ENCODE measurements at places on chromosomes 12 and 14.

DNA sequence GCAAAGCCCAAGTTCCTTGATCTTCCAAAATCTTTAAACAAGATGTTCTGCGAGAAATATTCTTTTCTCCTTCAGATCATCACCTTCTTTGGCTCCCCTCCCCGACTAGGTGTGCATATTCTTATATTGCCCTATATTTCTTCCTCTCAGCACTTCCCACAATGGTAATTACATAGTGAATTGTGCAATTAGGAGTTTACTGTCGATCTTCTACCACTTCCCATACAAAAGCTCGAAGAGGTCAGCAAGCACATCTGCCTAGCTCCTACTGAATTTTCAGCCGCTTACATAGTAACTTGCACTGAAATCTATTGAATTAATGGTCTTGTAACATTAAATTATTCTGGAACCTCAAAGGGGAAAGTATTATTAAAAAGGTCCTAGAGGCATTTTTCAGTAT lies 16.7 kb downstream of the OSBPL8 start:
- DNase-seq = no peak

- no peak for DNase-seq
Measured at GRCh38 chr12:67649261-67649569, 670 bp downstream of the DYRK2 start.

- peak; percentile 71 for DNase-seq
Measured at GRCh38 chr12:53006810-53007309, 604 bp downstream of the EIF4B start.

DNA sequence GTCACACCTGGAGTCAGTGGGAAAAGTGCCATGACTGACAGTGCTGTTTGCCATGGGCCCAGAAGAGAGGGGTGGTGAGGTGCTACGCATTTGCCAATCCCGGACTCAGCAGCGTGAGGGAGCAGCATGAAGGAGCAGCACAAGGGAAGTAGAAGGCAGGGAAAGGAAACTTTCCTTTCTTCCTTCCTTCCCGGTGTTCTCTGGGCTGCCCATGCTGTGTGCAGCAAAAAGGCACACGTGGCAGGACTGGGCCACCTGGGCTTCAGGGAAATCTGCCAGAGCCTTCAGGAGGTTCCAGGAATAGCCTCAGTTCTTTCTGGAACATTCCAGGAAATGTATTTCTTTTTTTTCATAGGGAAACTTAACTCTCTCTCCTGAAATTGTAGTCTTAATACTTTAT lies 23.0 kb downstream of the TRIM9 start:
- DNase-seq = no peak

- no peak for DNase-seq
Measured at GRCh38 chr12:90280033-90280432, 571.4 kb upstream of the ATP2B1 start.

GRCh38 chr12:71134405-71134804 lies 23.4 kb downstream of the TSPAN8 start:
- DNase-seq = no peak

DNA sequence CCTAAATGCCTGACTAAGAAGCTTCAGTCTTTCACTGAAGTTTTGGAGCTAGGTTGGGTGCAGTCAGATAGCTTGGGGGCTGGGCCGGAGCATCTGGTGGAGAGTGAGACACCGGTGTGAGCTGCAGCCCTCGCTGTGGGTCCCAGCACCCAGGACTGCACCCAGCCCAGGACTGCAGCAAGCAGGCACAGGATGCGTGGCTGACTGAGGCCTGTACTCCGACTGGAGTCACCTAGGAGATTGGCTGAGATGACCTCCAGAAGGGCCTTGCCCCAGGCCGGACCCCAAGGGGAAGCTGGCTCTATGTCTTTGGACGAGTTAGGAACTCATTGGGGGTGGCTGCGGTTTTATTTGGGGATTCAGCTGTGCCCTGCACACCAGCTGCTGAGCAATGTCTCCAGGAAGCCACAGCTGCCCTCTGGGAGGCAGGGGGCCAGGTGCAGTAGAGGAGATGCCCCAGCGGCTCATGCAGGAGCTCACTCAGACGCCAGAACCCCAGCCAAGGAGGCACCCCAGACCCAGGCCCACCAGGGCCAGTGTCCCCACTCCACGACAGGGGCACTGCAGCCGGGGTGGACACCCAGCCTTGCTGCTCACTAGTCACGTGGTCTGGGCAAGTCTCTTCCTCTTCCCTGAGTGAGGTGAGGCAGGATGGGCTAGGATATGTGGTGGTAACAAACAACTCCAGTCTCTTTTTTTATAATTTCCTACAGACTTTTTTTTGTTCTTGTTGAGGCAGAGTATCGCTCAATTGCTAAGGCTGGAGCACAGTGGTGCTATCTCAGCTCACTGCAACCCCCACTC lies 31.8 kb upstream of the RCOR1 start:
- no peak for DNase-seq

GRCh38 chr12:75196865-75197264 lies 12.8 kb downstream of the KCNC2 start:
- no peak for DNase-seq

- no peak for DNase-seq
Measured at GRCh38 chr12:27906127-27906500, 66.4 kb downstream of the PTHLH start.

GRCh38 chr12:49489720-49490119 lies 49.1 kb upstream of the KCNH3 start:
- DNase-seq = no peak

DNA sequence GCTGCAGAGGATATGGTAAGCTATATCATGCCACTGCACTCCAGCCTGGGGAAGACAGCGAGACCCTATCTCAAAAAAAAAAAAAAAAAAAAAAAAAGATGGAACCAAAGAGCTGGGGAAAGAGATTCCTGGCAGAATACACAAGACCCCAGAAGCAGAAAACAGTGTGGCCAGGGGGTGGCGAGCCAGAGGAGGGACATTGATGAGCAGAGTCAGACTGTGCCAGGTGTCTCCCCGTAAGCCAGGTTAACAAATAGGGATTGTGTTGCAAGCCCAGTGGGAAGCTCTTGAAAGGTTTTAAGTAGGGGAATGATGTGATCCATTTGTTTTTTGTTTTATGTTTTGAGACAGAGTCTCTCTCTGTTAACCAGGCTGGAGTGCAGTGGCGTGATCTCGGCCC lies 56.1 kb downstream of the FIGNL2 start:
- DNase-seq = no peak

GRCh38 chr14:57482120-57482519 lies 11.5 kb downstream of the CCDC198 start:
- no peak for DNase-seq

GRCh38 chr12:26122061-26122680 lies 2.7 kb downstream of the BHLHE41 start:
- no peak for DNase-seq

DNA sequence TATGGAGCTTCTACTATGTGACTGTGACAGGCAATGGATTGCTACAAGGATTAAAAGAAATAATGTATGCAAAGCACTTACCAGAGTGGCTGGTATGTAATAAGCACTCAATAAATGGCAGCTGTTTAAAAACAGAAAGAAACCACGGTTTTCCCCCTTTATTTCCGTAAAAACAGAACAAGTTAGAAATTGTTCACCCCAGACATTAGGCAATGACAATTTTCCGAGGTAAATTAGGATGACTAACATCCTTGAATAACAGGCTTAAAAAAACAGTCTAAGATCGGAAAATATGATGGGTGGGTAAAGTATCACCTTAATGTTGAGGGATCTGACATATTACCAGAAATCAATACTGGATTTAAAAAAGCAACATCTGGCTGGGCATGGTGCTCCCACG lies 20.9 kb upstream of the CNIH1 start:
- no peak for DNase-seq

DNA sequence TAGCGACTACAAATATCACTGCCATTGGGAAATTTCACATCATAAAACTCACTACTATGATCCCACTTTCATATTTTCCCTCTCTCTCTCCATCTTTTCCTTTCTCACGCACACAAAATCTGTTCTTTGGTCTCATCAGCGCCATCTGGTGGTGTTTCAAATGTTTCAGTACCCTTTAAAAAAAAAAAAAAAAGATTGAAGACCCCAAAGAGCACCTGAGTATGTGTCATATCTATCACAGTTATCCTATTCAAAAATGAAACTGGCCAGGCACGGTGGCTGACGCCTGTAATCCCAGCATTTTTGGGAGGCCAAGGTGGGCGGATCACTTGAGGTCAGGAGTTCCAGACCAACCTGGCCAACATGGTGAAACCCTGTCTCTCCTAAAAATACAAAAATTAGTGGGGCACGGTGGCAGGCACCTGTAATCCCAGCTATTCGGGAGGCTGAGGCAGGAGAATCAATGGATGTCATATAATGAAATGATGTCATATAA lies 72.4 kb downstream of the TTC9 start:
- peak; percentile 27 for DNase-seq

DNA sequence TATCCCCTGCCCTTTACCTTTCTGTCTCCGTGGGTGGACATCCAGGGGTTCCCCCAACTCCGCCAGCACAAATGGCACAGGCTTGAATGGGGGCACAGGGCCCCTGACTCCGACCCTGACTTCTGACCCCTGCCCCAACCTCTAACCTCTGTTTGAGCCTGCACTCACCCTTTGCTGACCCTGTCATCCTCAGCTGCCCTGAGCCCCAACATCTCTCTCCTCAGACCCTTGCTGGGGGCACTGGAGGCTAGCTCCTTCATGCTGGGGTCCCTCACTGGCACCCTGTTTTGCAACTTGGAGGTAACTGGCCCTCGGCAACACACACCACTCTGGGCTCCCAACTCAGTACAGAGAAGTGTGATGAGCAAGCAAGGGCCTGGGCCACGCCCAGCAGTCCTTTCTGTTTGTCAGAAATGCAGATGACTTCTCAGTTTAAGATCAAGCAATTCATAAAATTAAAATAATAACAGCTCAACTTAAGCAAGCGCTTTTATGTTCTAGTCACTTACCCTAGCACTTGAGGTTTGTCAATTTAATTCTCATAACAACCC lies 2.1 kb downstream of the IFI27 start:
- DNase-seq = no peak

- no peak for DNase-seq
Measured at GRCh38 chr12:39441189-39441962, 1.5 kb downstream of the KIF21A start.

DNA sequence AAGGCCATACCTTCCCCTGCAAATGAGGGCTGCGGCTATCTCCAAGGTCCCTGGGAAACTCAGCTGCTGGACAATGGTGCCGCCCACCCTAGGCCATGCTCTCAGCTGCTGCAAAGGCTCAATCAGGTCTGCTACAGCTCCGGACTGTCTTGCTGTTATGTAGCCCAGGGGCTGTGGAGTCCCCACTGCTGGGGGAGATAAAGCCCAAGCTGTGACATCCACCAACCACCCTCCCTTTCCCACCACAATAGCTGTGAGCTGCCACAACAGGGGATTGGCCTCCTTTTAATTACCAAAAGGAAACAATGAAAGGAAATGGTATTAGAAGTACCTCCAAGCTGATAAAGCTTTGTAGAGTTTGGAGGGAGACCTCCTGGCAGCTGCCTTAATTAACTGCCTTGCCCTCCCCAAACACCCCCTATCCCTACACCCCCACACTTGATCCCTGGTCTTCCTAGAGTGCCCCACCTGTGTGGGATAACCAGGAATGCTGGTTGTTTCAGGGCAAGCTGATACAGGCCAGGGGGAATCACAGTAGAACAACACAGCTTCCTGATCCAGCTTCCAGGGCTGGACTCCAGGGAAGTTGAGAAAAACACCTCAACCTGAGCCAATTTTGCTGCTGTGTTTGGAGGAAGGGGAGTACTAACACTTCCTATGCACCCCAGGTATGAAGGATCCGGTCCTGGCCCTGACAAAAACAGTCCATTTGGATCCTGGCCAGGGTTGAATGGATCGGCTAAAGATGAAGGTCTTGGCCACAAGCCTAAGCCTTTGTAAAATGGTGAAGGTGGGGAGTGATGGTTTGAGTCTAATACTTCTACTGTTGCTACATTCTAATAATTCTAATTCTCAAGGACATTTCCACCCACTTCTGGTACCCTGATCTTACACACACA lies at the start of gene VWF:
Gene VWF, minus strand, starts transcription at position 260 of the 899 bp plus-strand sequence. CDS start 1,474 bp downstream, outside the sequence.
- DNase-seq = no peak

- no peak for DNase-seq
Measured at GRCh38 chr14:61705017-61705416, 9.7 kb downstream of the HIF1A start.

DNA sequence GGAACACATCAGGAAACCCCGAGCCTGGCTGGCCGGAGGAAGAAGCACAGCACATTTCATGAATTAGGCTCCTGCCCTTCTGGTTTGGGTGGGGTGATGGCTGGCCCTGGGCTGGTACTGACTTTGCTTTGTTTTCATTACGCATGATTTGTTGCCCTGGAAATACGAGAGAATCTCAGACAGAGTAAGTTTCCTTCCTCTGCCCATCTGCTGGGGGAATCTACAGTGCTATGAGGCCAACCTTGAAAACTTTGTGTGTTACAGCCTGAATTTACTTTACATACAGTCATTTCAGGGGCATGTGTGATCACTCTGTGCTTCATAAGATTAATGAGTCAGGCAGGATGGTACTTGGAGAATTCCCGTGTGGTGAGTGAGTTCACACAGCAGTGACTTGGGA lies 20.5 kb upstream of the SLC5A8 start:
- DNase-seq = no peak

GRCh38 chr12:124684971-124685688 lies 117.7 kb upstream of the NCOR2 start:
- no peak for DNase-seq

- DNase-seq = no peak
Measured at GRCh38 chr12:53983568-53983949, 1.4 kb upstream of the HOXC10 start.

DNA sequence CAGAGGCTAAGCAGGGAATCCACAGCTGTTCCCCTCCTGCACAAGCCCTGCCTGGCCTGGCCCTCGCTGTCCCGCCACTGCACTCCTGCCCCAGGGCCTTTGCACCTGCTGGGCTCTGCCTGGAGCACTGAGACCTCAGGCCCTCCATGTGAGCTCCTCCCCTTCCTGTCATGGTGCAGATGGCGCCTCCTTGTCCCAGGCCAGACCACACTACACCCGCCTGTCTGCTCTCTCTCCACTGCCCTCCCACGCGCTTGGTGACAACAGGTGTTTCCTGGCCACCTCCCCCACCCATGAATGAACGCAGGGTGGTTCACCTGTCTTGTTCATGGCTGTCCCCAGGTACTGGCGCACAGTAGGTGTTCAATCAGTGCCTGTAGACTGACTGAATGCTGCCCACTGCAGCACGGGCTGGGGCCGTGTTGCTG lies 82.9 kb downstream of the NCOR2 start:
- DNase-seq = no peak

DNA sequence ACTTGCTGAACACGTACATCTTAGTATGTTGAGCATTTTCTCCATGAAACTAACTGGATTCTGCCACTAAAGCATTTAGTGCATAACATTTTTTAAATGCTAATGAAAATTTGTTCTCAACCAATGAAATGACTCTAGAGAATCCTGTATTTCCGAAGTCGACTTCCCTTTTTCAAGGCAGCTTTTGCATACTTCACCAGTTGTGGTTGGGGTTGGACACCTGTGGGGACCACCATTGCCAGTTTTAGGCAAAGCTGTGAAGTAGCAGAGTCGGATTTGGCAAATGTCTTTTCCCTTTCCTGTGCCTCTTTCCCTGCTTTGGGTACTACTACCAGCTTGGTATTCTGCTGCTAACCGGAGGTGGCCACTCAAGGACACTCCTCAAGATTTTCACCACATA lies 349.2 kb downstream of the BCAT1 start:
- no peak for DNase-seq

- DNase-seq = no peak
Measured at GRCh38 chr14:68679301-68679700, 113.6 kb downstream of the ZFP36L1 start.

GRCh38 chr14:71166180-71166837 lies 259.1 kb downstream of the PCNX1 start:
- DNase-seq = no peak

Measured in stimulated activated CD4-positive, alpha-beta T cell treated with anti-CD3 and anti-CD28 coated beads, TNF-alpha, amount 100 ng/mL, for 24 hours (primary cell).